Central memory CD4-positive, alpha-beta T cell (primary cell): ENCODE measurements at places on chromosomes 7 and 10.

GRCh38 chr7:99365318-99366141 is 9.0 kb upstream of the ARPC1B start:
- peak; percentile 59 for DNase-seq

- no peak for DNase-seq
Measured at GRCh38 chr7:134189559-134189958, 62.4 kb downstream of the LRGUK start.

DNA sequence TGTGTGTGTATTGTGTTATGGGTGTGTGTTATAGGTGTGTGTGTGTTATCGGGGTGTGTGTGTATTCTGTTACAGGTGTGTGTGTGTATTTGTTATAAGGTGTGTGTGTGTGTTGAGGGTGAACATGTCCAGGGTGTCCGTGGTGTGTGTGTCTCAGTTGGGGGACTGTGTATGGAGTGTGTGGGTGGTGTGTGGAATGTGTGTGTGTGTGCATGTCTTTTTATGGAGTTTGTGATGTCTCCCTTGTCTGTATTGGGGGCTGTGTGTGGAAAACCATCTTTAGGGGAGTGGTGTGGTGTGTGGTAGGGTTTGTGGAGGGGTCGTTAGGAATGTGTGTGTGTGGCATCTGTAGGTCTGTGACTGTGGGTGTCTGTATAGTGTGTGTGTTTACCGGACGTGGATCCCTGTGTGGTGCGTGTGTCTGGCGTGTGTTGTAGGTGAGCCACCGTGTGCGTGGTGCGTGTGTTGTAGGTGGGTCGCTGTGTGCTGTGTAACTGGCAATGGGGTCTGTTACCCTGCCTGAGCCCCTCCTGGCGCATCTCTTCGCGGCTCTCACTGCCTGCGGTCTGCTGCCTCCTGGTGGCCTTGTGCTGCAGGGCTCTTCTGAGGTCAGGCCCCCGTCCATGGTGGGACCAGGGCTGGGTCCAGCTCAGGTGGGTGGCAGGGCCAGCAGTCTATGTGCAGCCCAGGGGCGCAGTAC is 61.7 kb downstream of the PALD1 start:
- DNase-seq: no peak

DNA sequence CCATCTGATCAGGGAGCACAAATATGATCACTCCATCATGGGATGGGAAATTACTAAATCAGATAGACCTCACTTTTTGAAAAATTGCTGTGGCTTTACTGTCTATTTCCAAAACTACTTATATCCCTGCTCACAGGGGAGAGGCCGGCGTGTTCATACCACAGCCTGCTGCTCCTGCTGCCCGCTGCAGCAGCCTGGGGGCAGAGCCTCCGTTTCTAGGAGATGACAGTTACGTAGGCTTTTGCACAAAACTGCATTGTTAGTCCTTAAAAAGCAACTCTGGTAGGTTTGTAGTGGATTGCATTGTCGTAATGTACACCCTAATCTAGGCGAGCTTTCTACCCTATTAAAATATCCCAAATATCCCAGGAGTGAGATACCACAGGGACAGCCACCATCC is 203.7 kb downstream of the EBF3 start:
- DNase-seq: no peak

GRCh38 chr10:132336919-132337407 is 5.0 kb downstream of the LRRC27 start:
- DNase-seq: no peak
